Chondrocyte (in vitro differentiated cells): ENCODE measurements at places on chromosomes 2 and 18. TPM values are rescaled to one million over a fixed set of nuclear protein-coding genes. Genes with fewer than 3 reads are reported as not detected.

DNA sequence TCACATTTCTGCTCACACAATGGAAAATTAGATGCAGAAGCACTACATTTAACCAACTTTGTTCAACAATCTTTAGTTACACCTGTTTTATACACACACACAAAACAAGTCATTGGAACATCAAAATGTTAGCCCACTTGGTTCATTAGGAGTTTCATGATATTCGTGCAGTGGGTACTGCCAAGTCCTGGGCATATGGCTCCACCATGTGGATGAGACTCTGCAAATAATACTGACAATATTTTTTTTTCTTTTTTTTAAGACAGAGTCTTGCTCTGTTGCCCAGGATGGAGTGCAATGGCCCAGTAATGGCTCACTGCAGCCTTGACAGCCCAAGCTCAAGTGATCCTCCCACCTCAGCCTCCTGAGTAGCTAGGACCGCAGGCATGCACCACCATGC is 34.5 kb upstream of the GRB14 start:
- H3K4me1 ChIP-seq, result no peaks in the 10 kb centered on the region
- DNase-seq, result no peak
- no peaks in the 10 kb centered on the region for H3K27me3 ChIP-seq
- peaks cover 19% of the 10 kb centered on the region for H3K36me3 ChIP-seq
- H3K4me3 ChIP-seq, result no peak overlapping the region

DNA sequence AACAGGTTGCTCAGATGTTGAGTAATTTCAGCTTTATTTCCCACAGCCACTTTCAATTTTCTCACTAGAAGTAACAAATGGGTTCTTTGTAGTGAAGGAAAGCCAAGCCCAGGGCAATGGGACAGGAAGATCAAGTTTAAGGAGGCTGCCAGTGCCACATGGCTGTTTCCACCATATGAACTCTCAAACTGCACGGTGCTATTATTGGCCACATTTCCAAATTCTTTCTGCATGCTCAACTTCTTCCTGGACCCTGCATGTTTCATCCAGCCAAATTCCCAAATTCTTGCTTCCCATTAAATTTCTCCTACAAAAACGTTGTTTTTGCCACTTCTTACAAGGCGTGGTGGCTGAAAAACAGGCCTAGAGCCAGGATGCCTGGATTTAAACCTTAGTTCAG is 193.3 kb upstream of the SPHKAP start:
- no peak overlapping the region for H3K4me3 ChIP-seq
- H3K27me3 ChIP-seq, result no peaks in the 10 kb centered on the region
- no peak for DNase-seq
- no peaks in the 10 kb centered on the region for H3K4me1 ChIP-seq
- no peak overlapping the region for H3K27ac ChIP-seq

DNA sequence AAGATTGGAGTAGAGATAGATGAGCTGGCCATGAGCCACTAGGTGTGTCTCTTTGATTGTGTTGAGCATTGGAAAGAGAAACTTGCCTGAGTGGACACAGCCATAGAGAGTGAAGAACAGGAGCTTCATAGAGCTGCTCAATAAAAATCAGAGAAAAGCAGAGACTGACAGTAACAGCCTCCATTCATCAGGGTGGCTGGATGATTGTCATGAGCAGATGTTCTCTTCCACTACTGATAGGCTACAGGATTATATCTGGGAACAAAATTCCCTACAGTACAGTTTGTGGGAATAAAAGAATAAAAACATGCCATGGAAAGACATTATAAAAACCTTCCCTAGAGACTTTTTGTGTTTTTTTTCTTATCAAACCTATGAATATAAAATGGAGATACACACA is 404.8 kb upstream of the ACVR2A start:
- DNase-seq, result no peak
- H3K27ac ChIP-seq, result no peak overlapping the region
- no peaks in the 10 kb centered on the region for H3K36me3 ChIP-seq

DNA sequence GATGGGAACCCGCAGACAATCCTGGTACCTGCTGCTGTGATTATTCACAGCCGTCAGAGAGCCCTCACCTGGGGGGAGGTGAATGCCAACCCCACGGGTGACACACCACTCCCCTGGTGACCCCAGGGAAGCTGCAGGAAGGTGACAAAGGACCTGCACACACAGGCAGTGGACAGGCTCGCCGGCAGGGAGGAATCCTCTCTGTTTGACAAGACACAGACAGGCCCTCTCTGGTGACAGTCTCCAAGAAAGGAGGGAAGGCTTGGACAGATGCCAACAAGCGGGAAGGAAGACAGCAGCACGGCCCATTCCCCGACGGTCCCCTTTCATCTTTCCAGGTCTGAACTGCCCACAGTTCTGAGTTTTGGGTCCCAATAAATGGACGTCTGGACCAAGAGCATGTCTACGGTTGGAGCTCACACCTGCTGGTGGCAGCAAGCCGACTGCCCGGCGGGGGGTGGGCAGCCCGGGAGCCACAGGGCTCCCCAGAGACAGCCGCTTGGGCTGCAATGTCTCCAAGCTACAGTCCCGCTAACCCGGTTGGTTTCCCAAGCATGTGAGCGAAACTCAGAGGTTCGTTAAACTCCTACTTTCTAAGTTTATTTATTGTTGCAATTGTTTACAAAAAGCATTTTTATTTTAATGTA is 31.8 kb downstream of the HDAC4 start:
- no peak overlapping the region for H3K27ac ChIP-seq
- H3K4me3 ChIP-seq, result no peak overlapping the region
- no peaks in the 10 kb centered on the region for H3K27me3 ChIP-seq
- DNase-seq, result peak; percentile 67
- H3K4me1 ChIP-seq, result no peaks in the 10 kb centered on the region

- no peak overlapping the region for H3K27ac ChIP-seq
- DNase-seq, result no peak
- no peak overlapping the region for H3K4me3 ChIP-seq
- H3K27me3 ChIP-seq, result no peaks in the 10 kb centered on the region
- no peaks in the 10 kb centered on the region for H3K36me3 ChIP-seq
Measured at GRCh38 chr2:18522484-18523146, 37.8 kb downstream of the RDH14 start.

DNA sequence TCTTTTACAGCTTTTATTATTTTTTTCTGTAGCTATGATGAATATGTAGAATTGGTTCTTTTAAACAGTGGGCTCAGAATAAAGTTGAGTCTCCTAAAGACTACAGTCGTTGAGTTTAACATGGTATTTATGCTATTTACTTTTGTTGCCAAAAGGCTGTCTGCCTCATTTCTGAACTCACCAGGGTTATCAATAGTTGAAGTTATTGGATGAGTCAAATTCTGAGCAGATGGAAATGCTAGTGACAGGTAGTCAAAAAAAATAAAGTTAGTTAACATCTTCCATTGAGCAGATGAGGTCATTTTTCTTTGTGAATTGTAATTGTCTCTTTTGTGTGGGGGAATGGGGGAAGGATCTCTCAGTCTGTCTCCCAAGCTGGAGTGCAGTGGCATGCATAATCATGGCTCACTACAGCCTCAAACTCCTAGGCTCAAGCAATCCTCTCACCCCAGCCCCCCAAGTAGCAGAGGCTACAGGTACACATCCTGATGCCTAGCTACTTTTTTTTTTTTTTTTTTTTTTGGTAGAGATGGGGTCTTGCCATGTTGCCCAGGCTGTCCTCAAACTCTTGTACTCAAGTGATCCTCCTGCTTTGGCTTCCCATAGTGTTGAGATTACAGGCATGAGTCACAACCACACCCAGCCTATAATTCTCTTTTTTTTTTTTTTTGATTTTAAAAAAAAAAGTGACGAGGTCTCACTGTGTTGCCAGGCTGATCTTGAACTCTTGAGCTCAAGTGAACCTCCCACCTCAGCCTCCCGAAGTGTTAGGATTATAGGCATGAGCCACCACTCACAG is 8.9 kb downstream of the PAPOLG start:
- peaks cover 6% of the 10 kb centered on the region for H3K4me1 ChIP-seq
- H3K36me3 ChIP-seq, result peaks cover 40% of the 10 kb centered on the region
- no peak for DNase-seq
- H3K4me3 ChIP-seq, result no peak overlapping the region
- H3K27me3 ChIP-seq, result no peaks in the 10 kb centered on the region
- no peak overlapping the region for H3K27ac ChIP-seq

GRCh38 chr2:157075924-157076323 is 181.6 kb upstream of the GALNT5 start:
- H3K4me1 ChIP-seq, result no peaks in the 10 kb centered on the region
- DNase-seq, result no peak
- H3K27me3 ChIP-seq, result no peaks in the 10 kb centered on the region
- H3K36me3 ChIP-seq, result no peaks in the 10 kb centered on the region

Gene GKN2
- not detected in 3 replicates for total RNA-seq

Gene TUBA4B
- not detected in 3 replicates for total RNA-seq

DNA sequence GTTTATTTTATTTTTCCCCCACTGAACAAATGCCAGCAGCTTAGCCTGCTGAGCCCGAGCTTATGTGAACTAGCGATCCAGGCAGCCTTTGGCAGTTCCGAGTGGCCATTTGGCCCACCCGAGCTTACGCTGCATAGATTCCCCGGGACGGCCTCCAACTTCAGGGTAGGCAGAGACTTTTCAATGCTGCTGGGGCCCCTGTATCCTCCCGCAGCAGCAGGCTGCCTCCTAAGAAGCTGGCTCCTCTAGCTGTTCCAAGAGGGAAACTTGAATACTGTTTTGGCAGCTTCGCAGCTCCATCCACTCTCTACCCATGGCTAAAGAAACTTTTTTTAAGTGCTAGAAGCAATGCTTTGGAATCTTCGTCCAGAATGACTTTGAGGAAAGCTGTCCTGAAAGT is 295.2 kb downstream of the SS18 start:
- no peak overlapping the region for H3K27ac ChIP-seq
- no peaks in the 10 kb centered on the region for H3K4me1 ChIP-seq
- no peak overlapping the region for H3K4me3 ChIP-seq
- no peaks in the 10 kb centered on the region for H3K36me3 ChIP-seq

DNA sequence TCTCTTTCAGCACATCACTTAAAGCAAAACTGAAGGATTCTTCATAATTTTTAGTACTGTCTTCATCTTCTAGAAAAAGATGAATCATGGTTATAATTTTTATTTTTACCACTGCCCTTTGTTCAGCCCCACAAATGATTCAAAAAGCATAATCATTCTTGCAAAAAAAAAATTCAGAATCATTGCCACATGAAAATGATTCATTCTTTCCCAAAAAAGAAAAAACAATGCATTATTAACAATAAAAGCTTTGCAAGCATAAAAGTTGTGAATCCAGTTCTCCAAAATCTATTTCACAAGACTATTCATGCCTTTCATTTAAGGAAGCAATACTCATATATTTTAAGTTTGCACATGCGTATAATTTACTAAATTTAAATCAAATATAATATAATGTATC is 204.8 kb downstream of the RBM43 start:
- H3K4me1 ChIP-seq, result peaks cover 13% of the 10 kb centered on the region
- H3K27me3 ChIP-seq, result no peaks in the 10 kb centered on the region
- no peaks in the 10 kb centered on the region for H3K36me3 ChIP-seq

DNA sequence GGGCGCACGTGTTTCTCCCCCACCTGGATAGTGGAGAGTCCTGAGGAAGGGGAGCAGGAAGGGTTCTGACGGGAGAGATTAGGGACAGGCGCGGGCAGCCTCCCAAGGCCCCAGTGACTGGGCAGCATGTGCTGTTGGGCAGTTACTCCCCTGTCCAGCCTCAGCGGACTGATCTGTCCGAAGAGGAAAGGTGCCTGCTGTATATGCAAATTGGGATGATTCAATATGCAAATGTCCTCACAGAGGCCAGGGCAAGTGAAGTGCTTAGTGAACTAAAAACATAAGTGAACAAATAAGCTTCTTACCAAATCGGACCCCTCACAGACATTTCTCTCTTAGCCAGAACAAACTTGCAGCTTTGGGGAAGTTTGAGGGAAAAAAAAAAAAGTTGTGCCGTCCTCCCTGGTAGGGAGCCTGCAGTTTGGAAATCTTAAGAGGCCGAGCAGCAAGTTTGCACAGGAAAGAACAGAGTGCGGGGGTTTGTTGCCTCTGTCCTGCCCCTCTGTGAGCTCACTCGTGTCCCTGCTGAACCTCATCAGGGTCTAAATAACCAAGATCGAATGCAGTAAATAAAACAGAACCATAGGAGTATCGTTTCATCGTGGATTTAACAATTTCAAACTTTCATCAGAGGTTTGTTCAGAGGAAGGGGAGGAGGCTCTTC is 141.4 kb downstream of the KCTD1 start:
- DNase-seq, result no peak
- H3K36me3 ChIP-seq, result no peaks in the 10 kb centered on the region
- no peak overlapping the region for H3K4me3 ChIP-seq
- no peaks in the 10 kb centered on the region for H3K27me3 ChIP-seq

GRCh38 chr2:133600266-133600928 is 32.1 kb upstream of the NCKAP5 start:
- H3K27ac ChIP-seq, result no peak overlapping the region
- H3K36me3 ChIP-seq, result peaks cover 2% of the 10 kb centered on the region
- H3K4me3 ChIP-seq, result no peak overlapping the region
- no peak for DNase-seq
- H3K27me3 ChIP-seq, result peaks cover 6% of the 10 kb centered on the region
- H3K4me1 ChIP-seq, result peaks cover 5% of the 10 kb centered on the region

DNA sequence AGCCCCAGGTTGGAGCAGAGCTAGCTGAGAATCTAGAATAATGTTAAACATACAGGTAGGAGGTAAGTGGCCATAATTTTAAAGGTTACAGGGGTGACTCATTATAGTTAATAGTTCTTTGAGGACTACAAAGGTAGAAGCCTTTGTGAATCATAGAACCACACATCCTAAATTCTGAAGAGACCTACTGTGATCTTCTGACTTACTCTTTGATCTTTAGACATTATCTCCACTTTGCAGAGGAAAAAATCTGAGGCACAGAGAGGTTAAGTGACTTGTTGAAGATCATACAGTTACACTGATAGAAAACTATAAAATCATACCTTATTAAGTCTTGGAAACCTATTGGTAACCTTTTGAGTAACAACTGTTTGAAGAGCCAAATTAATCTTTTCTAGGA is 1051.3 kb upstream of the NRXN1 start:
- H3K27me3 ChIP-seq, result no peaks in the 10 kb centered on the region
- DNase-seq, result no peak
- no peak overlapping the region for H3K4me3 ChIP-seq

DNA sequence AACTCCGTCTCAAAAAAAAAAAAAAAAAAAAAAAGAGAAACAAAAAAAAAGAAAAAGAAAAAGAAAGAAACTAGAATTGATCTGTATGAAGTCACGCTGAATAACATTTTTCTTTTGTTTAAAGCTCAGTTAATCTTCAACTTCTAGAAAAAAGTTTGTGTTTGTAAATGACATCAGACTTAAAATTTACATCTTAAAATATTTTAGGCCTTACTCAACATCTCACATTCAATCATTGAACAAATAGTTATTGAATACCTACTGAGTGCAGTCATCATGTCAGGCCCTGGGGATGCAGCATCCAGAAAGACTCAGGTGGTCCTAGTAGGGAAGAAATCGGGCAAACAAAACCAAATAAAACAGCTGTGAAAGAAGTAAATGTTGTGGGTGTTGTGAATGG is 292.3 kb upstream of the FANCL start:
- no peaks in the 10 kb centered on the region for H3K36me3 ChIP-seq
- no peak overlapping the region for H3K4me3 ChIP-seq
- peaks cover 3% of the 10 kb centered on the region for H3K27me3 ChIP-seq
- DNase-seq, result no peak

DNA sequence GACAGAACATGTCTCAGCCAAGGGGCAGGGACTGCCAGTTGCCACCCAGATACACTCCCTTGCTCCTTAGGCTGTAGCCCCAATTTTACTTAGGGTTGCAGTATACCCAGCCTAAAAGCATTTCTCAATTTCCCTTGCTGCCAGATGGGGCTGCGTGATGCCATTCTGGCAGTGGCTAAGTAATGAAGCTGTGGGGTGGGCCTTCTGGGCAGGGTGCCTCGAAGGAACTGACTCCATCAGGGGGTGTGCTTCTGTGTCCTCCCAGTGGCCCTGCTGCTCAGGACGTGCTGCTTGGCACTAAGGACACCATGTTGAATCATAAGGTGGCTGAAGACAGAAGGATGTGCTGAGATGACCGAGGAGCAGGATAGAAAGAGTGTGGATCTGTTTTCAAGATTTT is 74.2 kb downstream of the VWA3B start:
- peaks cover 18% of the 10 kb centered on the region for H3K27me3 ChIP-seq
- DNase-seq, result no peak
- H3K27ac ChIP-seq, result no peak overlapping the region
- no peak overlapping the region for H3K4me3 ChIP-seq
